ENCODE measurements at places on chromosomes 6 and 20. TPM values are rescaled to one million over a fixed set of nuclear protein-coding genes. Genes with fewer than 3 reads are reported as not detected.

GRCh38 chr20:24359321-24360027 is 110.0 kb upstream of the SYNDIG1 start:
- H3K4me1 ChIP-seq, result no peaks in the 10 kb centered on the region
- no peaks in the 10 kb centered on the region for H3K27me3 ChIP-seq
- H3K27ac ChIP-seq, result no peak overlapping the region
- no peak overlapping the region for H3K4me3 ChIP-seq

RBPJL gene
- total RNA-seq, result not detected

- H3K4me3 ChIP-seq, result no peak overlapping the region
- no peak overlapping the region for H3K27ac ChIP-seq
- H3K4me1 ChIP-seq, result peaks cover 22% of the 10 kb centered on the region
- no peaks in the 10 kb centered on the region for H3K36me3 ChIP-seq
Observed at GRCh38 chr6:28589957-28590349, 64.3 kb downstream of the GPX5 start.

- no peak overlapping the region for H3K27ac ChIP-seq
- H3K4me1 ChIP-seq, result peaks cover 13% of the 10 kb centered on the region
- H3K27me3 ChIP-seq, result peaks cover 25% of the 10 kb centered on the region
- DNase-seq, result no peak
- H3K36me3 ChIP-seq, result no peaks in the 10 kb centered on the region
- no peak overlapping the region for H3K4me3 ChIP-seq
Observed at GRCh38 chr6:26502626-26503025, 2.5 kb downstream of the BTN1A1 start.

DNA sequence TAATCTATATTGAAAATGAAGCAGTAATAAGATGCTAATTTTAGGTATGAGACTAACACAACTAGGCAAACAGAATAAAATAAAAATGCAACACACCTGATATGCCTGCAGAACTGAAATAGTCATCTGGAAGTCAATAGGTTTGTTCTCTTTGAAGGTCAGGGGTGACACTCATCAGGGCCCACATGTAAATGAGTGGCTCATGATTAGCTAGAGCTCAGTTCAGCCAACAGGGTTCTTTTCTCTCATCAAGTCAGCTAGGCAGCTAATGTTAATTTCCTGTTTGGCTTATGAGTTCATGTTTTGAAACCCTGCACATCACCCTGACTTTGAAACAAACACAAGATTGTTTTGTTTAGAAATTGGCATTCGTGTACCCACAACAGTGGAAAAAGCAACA is 23.8 kb downstream of the SMLR1 start:
- H3K4me1 ChIP-seq, result peaks cover 4% of the 10 kb centered on the region
- DNase-seq, result no peak
- H3K36me3 ChIP-seq, result no peaks in the 10 kb centered on the region
- no peak overlapping the region for H3K4me3 ChIP-seq
- H3K27ac ChIP-seq, result no peak overlapping the region
